Activated CD4-positive, alpha-beta T cell treated with anti-CD3 and anti-CD28 coated beads, Interleukin-2, amount 50 U/mL, for 1 hour (primary cell): ENCODE measurements at places on chromosomes 7 and 10.

DNA sequence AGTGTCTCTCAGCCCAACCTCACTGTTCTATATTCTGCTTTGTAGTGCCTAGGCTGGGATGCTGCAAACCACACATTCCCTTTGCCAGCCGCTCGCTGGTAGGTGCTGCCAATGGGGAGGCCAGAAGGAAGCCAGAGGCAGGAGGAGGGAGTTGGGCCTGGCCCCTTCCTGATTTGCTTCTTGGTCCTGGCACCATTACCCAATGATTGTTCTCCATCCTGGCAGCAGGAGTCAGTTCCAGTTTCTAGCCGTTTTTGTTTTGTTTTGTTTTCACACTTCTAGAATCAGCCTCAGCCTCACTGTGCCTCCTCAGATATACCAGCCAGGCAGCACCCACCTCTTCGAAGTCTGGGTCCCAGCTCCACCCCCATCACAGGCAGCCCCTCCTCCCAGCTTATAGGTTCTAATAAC is 27.4 kb upstream of the LOXL4 start:
- no peak for DNase-seq

- DNase-seq: no peak
Measured at GRCh38 chr7:22867003-22867402, 44.4 kb upstream of the TOMM7 start.

DNA sequence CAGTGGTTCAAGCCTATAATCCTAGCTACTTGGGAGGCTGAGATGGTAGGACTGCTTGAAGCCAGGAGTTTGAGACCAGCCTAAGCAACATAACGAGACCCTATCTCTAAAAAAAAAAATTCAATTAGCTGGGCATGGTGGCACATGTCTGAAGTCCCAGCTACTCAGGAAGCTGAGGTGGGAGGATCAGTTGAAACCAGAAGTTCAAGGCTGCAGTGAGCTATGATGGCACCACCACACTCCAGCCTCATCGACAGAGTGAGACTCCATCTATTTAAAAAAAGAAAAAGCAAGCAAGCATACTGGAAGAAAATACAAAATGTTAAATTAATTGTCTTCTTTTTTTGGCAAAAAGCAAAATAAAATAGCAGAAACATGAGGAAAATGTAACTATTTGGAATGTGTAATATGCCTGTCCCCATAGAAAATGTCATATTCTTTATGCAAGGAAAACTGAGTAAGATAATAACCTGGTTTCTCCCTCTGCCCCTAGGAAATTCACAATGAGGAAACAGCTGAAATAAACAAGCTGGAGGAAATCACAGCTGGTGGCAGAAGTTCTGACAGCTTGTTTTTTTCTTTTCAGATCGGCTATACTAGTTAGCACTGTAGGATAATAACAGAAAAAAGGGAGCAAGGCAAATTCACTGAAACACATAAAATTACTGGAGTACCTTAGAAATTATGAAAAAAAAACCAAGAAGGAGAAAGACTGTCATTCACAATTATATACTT is 48.5 kb downstream of the HERPUD2 start:
- DNase-seq: no peak

DNA sequence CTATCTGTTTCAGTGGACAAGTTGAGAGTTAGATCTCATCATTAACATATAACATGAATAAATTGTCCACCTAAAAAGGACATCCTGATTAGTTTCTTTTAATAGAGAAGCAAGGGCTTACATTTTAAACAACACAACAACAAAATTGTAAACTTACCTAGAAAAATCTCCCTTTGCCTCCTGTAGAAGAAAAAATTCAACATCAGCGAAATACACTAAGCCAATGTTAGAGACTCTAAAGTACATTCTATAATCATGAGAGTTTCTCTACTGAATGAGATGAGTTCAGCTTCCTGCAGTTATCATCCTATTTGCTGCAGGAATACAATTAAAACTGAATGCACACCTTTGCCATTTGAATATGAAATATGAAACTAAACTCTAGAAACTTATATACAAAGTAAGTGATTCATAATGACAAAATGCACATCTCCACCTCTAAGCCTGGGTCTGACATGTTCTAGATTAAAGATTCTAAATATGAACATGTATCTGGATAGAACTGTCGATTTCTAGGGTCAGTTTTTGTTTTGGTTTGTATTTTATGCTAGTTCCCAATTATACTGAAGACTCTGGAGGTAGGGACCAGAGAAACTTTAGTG is 174.8 kb downstream of the PRPF18 start:
- no peak for DNase-seq

DNA sequence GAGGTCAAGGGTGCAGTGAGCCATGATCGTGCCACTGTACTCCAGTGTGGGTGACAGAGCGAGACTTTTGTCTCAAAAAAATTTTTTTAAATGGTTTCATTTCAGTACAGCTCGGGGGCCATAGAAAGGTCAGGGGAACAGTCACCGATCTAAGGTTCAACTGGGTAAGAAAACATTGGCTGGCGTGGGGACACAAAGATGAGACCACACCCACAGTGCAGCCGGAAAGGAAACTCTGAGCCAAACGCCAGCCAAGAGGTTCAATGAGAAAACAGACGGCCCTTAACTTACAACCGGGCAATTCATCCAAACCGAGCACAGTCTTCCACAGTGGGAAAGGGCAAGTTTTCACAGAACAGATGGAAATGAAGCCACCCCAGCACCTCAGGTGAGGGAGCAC is 65.1 kb downstream of the SLC37A3 start:
- no peak for DNase-seq

- DNase-seq: no peak
Measured at GRCh38 chr10:123478116-123478515, 188.0 kb upstream of the GPR26 start.

GRCh38 chr7:43248553-43248952 is 136.1 kb downstream of the HECW1 start:
- DNase-seq: no peak

- no peak for DNase-seq
Measured at GRCh38 chr7:105665684-105666083, 84.4 kb upstream of the EFCAB10 start.

GRCh38 chr10:35327790-35328403 is 8.4 kb upstream of the CCNY start:
- no peak for DNase-seq

GRCh38 chr10:3312403-3312940 is 139.9 kb upstream of the PITRM1 start:
- no peak for DNase-seq

DNA sequence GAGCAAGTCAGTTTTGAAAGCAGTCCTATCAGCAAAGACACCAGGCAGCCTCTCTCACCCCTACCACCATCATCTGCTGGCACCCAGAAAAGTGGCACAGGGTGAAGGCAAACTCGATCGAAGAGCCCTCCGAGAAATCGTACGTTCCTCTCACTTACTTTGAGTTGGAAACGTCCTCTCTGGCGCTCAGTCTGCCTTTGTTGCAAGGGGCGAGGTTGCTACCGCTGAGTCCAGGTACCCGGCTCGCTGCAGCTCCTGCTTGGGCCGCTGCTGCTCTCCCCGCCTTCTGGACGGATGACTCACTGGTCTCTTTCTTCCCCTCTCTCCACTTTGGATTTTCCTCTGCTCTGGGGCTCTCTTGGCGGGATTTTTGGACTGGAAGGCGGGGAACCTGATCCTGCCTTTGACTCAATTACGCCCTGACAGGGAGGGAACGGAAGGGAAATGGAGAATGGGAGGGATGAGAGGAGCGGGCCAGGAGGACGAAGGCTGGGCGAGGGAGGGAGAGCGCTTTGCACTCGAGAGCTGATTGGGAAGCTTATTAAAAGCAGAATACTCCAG is at the start of gene PTN:
Gene PTN, minus strand, starts transcription at position 453 of the 561 bp plus-strand sequence. CDS start 88,760 bp downstream, outside the sequence.
- no peak for DNase-seq

GRCh38 chr10:30433306-30433729 is 666 bp upstream of the MAP3K8 start:
- DNase-seq: peak; percentile 35

- no peak for DNase-seq
Measured at GRCh38 chr7:38318803-38319416, 45.5 kb upstream of the TARP start.

DNA sequence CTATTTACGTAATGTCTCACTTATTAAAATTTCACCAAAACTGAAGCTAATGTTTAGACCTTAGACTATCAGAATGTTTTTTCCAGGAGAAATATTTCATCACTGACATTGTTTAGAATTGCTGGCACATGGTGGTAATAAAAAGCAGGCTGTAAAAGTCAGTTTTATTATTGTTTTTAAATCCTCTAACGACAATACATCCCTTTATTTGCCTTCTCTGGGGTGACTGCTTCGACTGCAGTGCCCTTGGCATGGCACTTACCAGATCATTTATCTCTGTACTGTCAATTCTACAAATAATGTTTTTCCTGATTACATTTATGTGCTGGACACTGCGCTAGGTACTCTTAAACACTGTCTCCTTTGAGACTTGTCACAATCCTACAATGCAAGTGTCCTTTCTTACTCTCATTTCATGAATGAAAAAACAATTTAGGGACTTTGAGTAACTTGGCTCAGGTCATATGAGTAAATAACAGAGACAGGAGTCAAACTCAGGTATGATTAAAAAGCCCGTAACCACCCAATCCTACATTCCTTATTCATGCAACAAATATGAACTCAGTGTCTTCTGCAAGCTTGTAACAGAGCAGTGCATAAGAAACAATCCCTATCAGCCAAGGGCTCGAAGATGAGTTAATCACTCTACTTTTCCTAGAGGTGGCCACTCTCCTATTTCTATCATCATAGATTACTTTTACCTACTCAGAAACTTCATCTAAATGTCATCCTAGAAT is 5.6 kb upstream of the ING3 start:
- no peak for DNase-seq

GRCh38 chr10:77638321-77639101 is 903 bp upstream of the KCNMA1 start:
- no peak for DNase-seq

DNA sequence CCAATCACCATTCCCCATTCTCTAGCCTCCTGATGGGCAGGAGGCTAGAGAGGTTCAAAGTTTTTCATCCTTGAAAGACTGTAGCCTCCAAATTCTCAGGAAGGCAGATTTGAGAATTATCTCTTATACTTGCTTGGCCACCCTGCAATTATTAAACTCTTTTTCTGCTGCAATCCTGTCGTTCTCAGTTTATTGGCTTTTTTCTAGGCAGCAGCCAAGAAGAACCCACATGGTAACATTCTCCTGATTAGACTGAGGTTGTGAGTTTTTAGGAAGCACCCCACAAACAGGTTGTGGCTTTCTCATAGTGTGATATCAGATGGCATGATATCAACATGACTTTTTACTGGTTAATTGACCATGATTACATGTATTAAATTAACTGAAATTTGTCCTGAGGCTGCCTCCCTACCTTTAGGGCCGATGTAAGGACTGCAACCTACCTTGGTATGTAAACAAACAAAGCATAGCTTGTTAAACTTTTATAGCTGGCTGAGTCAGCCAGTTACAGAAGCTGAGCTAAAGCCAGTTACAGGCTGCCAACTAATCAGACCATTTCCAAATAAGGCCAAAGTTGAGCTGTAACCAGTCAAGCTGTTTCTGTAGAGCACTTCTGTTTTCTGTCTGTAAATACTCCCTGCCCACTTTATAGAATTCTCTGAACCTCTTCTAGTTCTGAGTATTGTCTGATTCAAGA is 3.2 kb upstream of the ZNF248 start:
- no peak for DNase-seq

GRCh38 chr10:110068780-110069179 is 61.0 kb downstream of the ADD3 start:
- no peak for DNase-seq

GRCh38 chr10:93710333-93710909 is 8.0 kb upstream of the FRA10AC1 start:
- no peak for DNase-seq

GRCh38 chr10:129927351-129928120 is 36.5 kb downstream of the EBF3 start:
- DNase-seq: no peak

GRCh38 chr10:79084012-79084971 is 15.5 kb downstream of the ZMIZ1 start:
- no peak for DNase-seq

- DNase-seq: no peak
Measured at GRCh38 chr7:143256932-143257331, 6.3 kb upstream of the GSTK1 start.
